ENCODE measurements at places on chromosomes 2 and 18. TPM values are rescaled to one million over a fixed set of nuclear protein-coding genes. Genes with fewer than 3 reads are reported as not detected.

Gene ALLC
- not detected for total RNA-seq

Gene POTEJ
- not detected for total RNA-seq

Gene EMILIN1
- 178 TPM for total RNA-seq

Gene FOXD4L1
- total RNA-seq, result not detected

Gene DLX1
- not detected for total RNA-seq

DNA sequence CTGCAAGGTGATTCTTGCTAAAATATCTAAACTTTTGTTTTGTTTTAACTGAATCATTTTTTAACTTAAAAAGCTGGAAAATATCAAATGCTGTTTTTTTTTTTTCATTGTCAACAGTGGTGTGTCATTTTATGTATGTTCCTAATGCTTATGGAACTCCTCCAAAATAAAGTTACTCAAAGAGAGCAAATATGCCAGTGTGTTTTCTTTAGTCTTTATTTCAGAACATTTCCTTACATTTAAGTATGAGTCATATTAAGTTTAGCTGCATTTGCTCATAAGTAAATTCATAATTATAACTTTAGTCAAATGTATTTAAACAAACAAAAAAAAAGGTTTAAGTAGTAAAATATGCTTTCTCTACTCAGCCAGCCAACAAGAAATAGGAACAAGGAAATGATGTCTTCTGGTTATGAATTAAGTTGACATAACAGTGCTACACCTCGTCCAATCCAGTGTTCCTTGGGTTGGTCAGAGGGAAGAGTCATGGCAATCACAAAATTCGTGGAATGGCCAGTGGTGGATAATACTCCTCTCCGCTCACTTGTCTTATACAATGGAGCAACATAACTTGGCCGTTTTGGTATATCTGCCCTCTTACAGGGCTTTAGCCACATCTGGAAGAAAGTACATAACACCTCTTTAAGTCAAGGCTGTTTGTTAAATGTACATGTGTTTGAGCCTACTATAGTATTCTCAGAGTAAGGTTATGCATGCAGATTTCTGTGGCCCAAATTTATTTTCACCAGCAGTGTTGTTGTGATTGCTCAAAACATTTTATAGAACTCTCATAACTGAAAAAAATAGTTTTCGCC is 80.7 kb downstream of the SLC39A10 start:
- DNase-seq, result no peak

DNA sequence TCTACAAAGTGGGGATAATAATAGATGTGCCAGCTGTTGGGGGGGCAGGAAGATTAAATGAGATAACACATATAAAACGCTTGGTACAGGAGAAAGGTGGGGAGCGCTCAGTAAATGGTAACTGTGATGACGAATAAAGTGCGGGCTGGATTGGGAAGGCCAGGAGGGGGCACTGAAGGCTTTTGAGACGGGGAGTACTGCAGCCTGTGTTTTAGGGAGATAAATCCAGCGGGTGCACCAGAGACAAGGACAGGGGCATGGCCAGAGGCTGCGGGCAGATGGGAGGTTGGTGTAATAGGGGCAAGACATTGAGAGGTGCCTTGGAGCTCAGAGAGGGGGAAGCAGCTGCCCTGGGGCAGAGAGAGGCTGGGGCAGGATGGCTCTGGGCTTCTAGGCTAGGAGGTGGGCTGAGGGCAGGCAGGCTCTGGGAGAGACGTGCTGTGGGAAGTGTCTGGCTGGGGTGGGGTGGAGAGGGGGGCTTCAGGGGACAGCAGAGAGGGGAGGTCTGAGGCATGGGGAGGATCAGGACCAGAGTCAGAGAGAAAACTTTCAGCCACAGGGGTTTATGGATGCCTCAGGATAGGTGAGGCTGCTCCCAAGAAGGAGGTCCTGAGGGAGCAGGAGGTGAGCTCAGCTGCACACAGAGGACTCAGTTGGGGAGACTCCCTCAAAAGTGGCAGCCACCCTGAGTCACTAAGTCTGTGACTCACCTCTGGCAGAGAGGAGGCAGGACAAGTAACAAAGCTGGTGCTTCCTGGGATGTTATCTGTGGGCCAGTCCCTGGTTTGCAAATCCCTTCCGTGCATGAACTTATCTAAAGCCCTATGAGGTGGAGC is 18.8 kb downstream of the TEX44 start:
- no peak for DNase-seq

GRCh38 chr2:8239531-8240088 is 442.2 kb upstream of the ID2 start:
- DNase-seq, result no peak

- no peak for DNase-seq
These were observed 113.3 kb downstream of the MYCN start for GRCh38 chr2:16053437-16054257.

DNA sequence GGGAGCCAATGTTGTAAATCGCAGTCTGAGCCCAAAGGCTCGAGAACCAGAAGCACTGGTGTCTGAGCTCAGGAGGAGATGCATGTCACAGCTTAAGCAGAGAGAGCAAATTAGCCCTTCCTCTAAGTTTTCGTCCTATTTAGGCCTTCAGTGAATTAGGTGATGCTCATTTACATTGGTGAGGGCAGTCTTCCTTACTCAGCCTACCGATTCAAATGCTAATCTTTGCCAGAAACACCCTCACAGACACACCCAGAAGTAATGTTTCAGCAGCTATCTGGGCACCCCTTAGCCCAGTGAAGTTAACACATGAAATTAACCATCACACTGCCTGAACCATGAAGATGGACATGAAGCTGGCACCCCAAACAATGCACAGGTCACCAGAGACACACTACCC is 385.1 kb downstream of the STK39 start:
- DNase-seq, result no peak

DNA sequence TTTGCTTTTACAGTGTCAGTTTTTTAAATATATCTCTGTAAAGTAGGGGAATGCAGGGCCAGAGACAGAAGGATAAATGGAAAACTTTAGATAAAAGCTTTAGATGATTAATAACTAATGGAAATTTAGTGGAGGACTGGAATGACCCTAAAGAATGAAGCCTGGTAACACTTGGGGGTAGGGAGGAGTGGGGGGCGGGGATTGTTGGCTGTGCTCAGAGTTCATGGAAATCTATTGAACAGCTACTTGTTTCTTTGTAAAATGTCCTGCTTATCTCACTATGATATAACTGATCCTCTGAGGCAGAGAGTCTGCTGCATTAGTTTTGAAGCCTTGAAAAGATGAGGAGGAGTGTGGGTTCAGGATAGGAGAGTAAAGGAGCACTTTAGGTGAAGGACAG is 90.5 kb downstream of the TMEM185B start:
- no peak for DNase-seq

DNA sequence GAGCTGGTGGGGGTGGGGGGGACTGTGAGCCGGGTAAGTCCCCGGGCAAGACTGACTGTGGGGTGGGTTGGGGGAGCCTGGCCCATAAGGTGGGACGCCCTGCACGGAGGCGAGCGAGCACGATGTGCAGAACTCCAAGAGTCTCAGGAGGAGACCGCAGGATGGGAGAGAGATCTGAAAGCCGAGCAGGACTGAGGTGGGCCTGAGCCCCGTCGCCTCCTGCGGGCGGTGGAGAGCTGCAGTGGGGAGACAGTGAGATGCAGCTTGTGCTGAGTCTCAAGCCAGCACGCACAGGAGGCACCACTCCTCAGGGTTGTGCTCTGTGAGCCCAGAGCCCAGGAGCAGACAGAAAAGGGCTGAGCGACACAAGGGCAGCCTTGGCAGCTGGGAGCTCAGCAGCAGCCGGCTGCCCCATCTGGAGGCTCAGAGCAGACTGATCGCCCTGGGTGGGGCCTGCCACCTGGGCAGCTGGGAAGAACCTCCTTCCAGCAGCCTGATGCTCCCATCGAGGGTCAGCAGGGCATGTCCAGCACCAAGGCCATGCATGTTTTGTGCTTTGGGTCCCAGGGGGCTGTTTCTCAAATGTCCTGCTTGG is 15.9 kb downstream of the ARHGEF4 start:
- no peak for DNase-seq

- DNase-seq, result no peak
These were observed 316 bp downstream of the WDR12 start for GRCh38 chr2:202911203-202911511.

DNA sequence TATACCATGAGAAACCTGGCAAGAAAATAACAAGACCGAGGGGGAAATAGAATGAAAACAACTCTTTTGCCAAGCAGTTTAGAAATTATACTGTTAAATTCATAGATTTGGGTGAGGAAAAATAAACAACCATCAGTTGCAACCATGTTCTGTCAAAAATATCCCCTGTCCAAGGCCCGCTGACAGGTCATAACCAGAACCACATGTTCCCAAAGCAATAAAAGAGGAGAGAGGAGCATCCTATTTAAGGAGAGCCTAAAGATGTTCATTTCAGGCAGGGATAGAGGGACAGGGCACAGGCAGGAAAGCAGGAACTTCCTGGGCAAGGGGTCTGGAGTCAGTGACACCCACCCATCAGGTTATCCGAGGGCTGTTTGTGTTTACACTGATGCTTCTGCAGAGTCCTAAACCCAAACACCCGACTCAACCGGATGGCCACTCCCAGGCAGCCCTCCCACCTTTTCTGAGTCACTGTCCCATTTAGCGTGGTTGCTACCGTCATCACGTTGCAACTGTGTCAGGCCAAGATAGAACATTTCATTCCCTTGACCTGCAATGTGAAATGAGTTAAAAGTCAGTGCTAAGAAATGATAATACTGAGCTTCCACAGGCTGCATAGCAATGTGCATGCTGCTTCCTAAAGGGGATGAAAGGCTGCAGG is 468.3 kb upstream of the RAB12 start:
- no peak for DNase-seq

- DNase-seq, result no peak
These were observed 38.7 kb downstream of the SDC1 start for GRCh38 chr2:20186078-20186854.

GRCh38 chr2:241507430-241508239 is 749 bp downstream of the STK25 start:
- no peak for DNase-seq

- DNase-seq, result no peak
These were observed 93.4 kb downstream of the AGAP1 start for GRCh38 chr2:235587202-235587601.

GRCh38 chr2:53477517-53477916 is 290.1 kb upstream of the CHAC2 start:
- DNase-seq, result no peak

DNA sequence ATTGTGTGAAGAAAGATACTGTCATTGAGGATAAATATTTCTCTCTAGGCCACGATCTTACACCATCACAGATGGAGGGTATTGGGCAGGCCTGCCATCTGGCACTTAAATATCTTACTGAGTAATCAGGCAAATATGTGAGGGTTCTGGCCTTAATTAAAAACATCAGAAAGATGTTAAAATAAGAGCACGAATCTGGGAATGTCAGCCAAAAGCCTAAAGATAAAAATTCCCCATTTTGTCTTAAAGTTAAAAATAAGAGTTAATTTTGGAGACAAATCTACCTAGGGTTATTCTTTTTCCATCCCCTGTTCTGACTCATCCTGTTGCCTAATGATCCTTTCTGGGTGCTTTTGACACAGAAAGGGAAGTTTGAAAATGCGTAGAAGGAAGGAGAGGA is 121.0 kb downstream of the SUCLG1 start:
- DNase-seq, result no peak

DNA sequence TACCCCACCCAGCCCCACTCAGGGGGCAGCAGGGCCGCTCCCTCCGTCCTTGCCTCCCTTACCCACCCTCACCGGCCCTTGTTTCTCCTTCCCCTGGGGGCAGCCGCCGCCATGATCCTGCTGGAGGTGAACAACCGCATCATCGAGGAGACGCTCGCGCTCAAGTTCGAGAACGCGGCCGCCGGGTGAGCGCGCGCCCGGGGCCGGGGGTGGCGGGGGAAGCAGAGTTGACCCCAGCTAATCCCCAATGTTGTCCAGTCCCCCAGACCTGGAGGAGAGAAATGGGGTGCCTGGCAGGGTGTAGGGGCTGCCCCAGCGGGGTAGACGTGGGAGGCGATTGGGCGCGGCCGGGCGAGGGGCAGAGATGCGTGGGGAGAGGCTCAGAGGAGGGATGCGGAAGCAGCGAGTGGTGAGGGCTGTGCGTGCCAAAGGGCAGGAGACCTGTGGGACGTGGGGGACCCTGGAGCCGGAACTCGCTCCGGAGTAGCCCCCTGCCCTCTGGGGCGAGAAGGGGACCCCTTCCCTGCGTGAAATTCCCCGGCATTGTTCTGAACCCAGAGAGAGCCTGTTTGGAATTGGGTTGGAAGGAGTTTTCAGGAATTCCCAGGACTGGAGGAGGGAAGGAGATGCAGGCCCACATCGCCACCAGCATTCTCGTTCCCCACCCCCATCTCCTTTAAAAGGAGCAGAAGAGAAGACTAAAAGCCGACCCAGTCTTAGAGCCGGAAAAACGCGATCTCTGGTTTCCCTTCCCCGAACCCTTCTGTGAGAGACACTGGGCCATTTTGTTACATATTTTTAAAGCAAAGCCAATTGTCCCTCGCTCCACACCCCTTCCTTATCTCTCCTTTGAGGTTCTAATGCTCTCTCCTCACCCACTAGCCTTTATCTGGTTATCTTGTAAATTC is 625 bp downstream of the ARPC2 start:
- peak; percentile 92 for DNase-seq

GRCh38 chr2:173217116-173217840 is 137.4 kb upstream of the CDCA7 start:
- DNase-seq, result no peak

- no peak for DNase-seq
These were observed 256.2 kb downstream of the PIK3C3 start for GRCh38 chr18:42211201-42211600.

GRCh38 chr2:225495706-225496105 is 96.2 kb downstream of the NYAP2 start:
- DNase-seq, result no peak

GRCh38 chr18:48827291-48828193 is 123.2 kb downstream of the SMAD7 start:
- DNase-seq, result peak; percentile 77

DNA sequence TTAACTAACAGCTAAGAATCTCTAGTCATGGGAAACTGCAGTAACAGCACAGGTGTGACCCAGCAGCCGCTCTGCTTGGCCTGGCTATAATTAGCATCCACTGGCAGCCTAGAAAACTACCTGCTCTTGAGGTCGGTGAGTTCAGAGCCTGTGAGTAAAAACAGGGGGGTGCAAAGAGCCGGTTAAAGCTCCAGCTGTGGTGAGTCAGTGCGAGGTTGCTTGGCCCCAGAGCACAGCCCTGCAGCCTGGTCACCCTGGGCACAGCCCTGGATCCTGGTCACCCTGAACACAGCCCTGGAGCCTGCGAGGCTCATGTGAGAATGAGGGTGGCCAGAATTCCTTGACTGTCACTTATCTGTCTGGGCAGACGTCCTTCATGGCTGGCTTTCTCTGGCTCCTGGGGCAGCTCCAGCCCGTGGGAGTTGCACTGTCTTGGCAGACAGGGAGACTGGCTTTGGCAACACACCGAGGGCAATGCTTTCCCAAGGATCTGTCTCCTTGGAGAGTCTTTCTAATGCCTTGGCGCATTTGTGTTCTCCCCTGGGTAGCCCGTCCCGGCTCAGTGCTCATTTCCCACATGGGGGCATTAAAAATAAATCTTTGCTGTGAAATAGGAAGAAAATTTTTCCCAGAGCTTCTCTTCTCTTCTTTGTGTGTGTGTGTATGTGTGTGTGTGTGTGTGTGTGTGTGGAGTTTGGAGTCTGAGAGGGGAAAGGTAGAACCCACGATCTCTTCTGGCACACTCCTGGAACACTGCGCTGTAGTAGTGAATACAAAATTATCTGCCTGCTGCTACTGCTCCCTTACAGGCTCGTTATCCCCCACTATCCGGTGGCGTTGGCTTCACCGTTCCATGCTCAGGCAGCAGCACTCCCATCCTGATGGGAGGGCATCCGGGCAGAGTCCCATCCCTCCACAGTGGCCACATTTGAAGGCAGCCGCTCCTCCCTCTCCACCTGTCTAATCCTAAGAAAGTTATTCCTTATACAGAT is 250.2 kb upstream of the MEX3C start:
- no peak for DNase-seq

- no peak for DNase-seq
These were observed 169.2 kb upstream of the NCK2 start for GRCh38 chr2:105575499-105576025.

- no peak for DNase-seq
These were observed 51.8 kb downstream of the PKDCC start for GRCh38 chr2:42099438-42100173.

Measured in posterior vena cava (tissue), 2 donors.